ENCODE measurements at places on chromosomes 1 and 21.
A peak's percentile ranks its signal among the peaks of the same experiment; 100 is the strongest.

DNA sequence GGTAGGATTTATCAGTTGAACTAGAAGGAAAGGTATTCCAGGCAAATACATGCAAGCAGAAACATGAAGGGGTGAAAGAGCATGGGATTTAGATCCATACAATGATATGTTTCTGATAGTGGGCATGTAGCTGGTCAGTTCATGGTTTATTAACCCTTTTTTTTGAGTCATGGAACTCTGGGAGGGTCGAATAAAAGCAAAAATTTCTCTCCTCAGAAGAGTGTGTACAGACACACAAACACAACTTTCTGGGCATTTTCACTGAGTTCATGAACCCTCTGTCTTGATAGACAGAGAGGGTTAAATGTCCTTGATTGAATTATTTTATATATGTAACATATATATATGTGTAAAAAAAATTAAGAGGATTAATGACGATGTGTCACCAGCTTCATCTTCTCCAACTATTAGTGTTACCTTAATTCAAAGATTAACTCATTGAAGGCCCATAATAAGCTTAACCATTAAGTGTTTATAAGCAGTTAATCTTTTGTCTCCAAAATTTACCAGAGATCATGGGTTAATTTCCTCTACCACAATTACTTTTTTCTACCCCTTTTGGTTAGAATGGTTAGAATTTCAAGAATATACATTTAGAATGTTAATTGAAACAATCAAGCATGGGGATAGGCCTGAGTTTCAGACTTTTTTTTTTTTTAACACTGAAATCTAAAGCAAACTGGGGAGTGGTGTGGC is 4.6 kb downstream of the JUN start:
- no peak for DNase-seq

GRCh38 chr1:54857746-54858561 is 29.0 kb downstream of the DHCR24 start:
- no peak for DNase-seq

DNA sequence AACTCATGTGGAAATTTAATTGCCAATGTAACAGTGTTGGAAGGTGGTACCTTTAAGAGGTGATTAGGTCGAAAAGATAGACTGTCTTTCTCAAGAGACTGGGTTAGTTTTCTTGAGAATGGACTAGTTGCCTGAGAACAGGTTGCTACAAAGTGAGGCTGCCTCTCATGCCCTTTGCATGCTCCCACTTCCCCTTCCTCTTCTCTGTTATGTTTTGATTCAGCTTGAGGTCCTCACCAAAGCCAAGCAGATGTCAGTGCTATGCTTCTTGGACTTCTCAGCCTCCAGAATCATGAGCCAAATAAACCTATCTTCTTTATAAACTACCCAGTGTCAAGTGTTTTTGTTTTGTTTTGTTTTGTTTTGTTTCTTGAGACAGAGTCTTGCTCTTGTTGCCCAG is 187.0 kb upstream of the RUNX1 start:
- DNase-seq = no peak

DNA sequence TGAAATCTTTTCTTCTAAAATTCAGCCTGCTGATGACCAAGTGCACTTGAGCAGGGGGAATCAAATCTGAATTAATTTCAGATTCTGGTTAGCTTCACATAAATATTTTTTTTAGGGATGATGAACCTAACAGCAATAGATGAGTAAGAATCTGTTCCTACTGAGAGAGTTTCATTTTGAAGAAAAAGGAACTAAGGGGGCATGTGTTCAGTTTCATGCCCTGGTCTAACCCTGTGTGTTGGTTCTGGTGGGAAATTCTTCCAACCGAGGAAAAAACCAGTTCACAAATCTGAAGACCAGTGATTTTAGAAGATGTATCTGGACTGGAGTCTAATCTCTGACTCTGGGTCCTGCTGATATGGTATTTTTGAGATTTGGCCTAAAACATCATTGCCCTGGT is 13.7 kb downstream of the SELL start:
- no peak for DNase-seq

- DNase-seq = no peak
Observed at GRCh38 chr1:80036690-80037432, 1030.3 kb upstream of the ADGRL4 start.

- peak; percentile 52 for DNase-seq
Observed at GRCh38 chr1:12386130-12386529, 156.3 kb downstream of the VPS13D start.

GRCh38 chr1:234978397-234979295 is 150.0 kb downstream of the TOMM20 start:
- peak; percentile 60 for DNase-seq

GRCh38 chr1:47781171-47781959 is 215.8 kb downstream of the TRABD2B start:
- no peak for DNase-seq

- DNase-seq = no peak
Observed at GRCh38 chr1:4362314-4363044, 291.9 kb upstream of the AJAP1 start.

DNA sequence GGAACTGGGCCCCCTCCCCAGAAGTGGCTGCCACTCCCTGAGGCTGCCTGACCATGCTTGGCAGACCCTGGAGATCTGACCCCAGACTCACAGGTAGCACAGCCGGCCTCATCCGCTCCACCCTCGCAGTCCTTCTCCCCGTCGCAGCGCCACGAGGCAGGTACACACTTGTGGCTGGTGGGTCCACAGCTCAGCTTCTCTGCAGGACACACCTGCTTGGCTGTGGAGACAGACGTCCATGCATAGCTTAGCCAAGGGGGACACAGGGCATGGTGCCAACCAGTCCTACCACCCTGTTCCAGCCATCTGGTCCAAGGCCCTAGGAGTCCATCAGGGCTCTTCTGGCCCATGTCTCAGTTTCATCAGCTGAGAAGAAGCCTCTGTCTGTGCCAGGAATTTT is 42.2 kb upstream of the MAGOH start:
- no peak for DNase-seq

DNA sequence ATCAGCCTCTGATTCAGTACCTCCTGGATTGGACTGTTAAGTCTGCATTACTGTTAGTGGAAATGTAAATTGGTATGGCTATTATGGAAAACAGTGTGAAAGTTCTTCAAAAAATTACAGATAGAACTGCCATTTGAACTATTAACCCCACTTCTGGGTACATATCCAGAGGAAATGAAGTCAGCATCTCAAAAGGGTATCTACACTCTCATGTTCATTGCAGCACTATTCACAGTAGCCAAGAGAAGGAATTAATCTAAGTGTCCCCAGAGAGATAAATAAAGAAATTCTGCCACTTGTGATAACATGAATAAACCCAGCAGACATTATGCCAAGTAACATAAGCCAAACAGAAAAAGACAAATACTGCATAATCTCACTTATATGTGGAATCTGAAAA is 676.0 kb downstream of the PLA2G4A start:
- DNase-seq = no peak

GRCh38 chr1:113792471-113792870 is 19.8 kb downstream of the RSBN1 start:
- no peak for DNase-seq

GRCh38 chr1:98103617-98104285 is 182.9 kb upstream of the DPYD start:
- no peak for DNase-seq

DNA sequence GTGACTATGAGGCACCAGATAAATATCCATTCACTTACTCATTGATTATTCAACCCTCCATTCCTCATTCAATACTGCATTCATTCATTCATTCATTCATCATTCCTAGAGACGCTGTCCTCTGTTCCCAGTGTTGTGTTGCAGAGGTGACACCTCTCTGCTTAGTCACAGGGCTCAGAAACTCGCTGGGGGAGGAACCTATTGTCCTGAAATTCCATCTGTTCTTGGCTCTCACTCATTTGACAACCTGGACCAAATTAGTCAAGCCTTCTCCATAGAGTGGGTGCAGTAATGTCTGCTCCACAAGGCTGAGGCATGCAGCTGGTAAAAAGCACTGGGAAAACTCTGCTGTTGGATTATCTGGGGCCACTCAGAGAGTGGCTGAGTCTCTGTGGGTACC is 49.7 kb downstream of the MYOM3 start:
- DNase-seq = no peak

GRCh38 chr1:86396498-86396890 is 371 bp upstream of the ODF2L start:
- DNase-seq = no peak

GRCh38 chr1:61472876-61473275 is 252.1 kb downstream of the TM2D1 start:
- DNase-seq = no peak

DNA sequence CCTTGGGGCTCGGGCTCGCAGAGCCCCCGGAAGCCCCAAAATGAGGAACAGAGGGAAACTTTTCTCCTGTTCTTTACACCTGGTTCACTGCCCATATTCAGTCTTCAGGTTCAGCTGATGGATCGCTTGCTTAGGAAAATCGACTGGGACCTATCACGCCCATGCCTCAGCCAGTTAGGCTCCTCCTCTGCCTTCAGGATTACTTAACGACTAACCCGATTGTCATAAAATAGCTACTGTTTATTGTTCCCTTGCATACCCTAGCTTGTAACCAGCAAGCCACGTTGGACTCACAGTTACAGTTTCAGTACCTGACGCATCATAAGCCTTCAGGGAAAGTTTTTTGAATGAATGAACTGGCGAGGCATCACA is 692 bp downstream of the TARDBP start:
- DNase-seq = no peak

GRCh38 chr1:226061841-226062557 is 517 bp upstream of the H3-3A start:
- DNase-seq = no peak

GRCh38 chr1:201639826-201640225 is 100.9 kb downstream of the NAV1 start:
- no peak for DNase-seq

- no peak for DNase-seq
Observed at GRCh38 chr1:153786038-153786790, 11.0 kb downstream of the SLC27A3 start.

DNA sequence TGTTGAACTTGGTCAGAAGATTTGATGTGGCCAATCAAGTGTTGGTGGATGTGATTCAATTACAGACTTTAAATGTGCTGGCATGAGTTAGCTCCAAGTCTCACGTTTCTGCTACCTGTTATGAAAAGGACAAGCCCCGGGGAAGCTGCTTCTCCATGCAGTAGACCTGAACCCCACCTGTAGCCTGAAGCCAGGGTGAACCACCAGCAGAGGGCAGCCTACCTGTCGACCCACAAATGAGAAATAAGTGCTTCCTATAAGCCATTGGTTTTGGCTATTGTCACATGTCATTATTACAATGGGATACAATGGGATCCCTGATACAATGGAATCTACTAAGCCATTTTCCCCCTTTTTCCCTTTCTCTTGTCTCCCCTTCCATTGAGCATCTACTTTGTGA is 230.2 kb downstream of the PRDM2 start:
- DNase-seq = no peak

- no peak for DNase-seq
Observed at GRCh38 chr1:7127322-7128075, 342.2 kb downstream of the CAMTA1 start.

DNA sequence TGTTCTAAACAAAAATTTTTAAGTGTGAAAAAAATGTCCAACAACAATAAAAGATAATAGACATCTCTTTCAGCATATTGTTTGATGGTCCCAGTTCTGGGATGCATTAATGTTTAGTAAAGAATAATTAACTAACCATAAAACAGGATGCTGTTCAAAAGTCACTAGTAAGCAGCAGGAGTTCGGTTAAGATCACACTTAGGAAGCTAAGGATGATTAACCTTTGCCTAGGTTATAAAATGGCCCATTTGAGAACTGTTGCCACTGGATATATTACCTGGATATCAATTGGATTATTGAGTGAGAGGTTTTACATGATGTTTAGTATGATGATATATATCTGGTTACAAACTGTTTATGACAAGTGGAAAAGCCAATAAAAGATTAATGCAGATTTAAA is 171.7 kb downstream of the ATG4C start:
- DNase-seq = no peak

GRCh38 chr1:227453631-227454355 is 109.6 kb upstream of the ZNF678 start:
- DNase-seq = no peak

- DNase-seq = no peak
Observed at GRCh38 chr21:45786660-45787059, 143.1 kb downstream of the PCBP3 start.

DNA sequence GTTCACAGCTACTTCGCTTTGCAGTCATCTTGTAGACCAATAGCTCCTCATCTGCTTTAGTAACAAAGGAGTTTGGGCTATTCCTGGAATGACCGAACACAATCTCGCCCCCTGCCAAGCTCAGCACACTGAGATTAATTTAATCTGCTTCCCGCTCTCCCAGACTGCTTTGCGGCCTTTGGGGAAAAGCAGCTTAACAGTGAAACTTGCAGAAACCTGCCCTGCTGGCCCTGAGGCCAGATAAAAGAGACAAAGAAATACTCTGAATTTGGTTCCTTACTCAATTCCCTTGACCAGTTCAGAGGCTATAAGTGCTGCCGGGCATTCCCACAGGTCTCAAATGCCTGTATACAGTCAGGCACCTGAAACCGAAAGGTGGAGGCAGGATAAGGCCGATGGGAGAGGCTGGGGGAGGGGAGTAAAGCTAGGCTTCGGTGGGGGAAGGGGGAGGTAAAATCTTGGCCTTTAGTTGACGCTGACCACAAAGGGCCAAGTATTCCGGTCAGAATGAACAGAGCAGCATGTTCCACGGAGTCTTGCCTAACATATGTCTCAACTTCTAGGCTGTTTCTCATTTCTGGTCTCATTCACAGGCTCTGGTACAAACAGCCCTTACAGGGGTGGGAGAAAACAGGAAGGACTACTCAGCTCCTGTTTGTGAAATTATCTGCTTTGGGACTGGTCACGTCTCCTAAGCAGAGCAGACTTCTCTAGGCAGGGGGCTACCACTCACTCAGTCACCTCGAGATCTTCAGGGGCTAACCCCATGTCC is 17.7 kb upstream of the A3GALT2 start:
- DNase-seq = peak; percentile 74

- no peak for DNase-seq
Observed at GRCh38 chr1:221759436-221759835, 17.5 kb upstream of the DUSP10 start.

DNA sequence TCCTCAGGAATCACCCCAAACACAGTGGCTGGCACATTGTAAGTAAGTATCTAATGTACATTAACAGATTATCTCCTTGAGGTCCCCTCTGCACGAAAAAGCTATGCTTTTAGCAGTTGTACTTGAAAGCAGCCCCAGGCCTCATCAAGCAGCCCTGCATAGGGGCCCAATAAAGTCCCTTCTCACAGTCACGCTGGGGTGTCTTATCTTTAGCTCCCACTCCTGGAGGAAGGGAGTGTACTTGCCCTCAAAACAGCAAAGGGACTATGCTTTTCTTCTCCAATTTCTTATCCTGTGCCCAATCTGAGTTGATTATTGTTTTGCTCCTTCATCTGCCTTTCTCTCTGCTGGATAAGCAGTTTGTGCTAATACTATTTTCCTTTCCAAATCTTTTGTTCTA is 168.8 kb upstream of the PLXNA2 start:
- no peak for DNase-seq

Data from non-pigmented ciliary epithelial cell (primary cell).